Chondrocyte (in vitro differentiated cells): ENCODE measurements at places on chromosomes 13 and 19.

GRCh38 chr13:44768775-44769581 is 192.8 kb upstream of the TSC22D1 start:
- DNase-seq = no peak

DNA sequence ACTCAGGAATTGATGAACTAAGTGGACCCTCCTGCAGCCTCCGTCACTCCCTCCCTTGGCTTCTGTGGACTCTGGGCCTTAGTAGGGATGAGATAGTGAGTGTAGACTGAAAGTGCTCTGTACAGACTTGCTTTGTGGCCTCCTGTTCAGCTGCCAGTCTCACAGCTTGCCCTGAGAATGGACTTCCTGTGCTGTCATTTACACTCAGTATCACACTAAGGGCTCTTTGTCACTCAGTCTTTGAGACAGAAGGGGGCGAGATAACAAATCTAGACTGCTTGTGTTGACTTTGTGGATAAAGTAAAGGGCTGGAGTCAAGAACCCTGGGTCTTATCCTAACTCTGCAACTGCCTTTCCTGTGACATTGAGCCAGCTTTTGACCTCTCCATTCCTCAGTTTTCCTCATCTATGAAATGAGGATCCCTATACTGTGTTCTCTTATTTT is 21.0 kb upstream of the SPRY2 start:
- DNase-seq = no peak

DNA sequence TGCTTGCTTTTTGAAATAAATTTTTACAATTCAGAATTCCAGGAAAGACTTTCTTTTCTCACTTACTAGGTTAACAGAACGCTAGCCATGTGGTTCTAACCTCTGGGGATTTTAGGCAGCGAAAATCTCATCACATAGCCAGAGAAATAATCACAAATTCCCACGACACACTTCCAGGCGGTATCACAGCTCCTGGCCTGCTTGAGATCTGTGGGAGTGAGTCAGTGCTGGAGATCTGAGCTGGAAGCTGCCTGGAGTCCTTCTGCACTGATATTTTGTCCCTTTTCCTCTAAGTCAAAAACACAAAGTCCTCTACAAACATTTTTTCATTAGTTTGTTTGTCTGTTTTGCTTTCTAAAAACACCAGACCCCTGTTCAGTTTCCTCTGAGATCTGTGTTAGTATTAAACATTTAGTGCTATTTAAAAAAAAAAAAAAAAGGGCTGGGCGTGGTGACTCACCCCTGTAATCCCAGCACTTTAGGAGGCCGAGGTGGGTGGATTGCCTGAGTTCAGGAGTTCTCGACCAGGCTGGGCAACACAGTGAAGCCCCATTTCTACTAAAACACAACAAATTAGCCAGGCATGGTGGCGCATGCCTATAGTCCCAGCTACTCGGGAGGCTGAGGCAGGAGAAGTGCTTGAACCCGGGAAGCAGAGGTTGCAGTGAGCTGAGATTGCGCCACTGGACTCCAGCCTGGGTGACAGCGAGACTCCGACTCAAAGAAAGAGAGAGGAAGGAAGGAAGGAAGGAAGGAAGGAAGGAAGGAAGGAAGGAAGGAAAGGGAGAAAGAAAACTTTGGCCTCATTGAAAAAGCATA is 12.2 kb upstream of the UBE2L5 start:
- DNase-seq = no peak

DNA sequence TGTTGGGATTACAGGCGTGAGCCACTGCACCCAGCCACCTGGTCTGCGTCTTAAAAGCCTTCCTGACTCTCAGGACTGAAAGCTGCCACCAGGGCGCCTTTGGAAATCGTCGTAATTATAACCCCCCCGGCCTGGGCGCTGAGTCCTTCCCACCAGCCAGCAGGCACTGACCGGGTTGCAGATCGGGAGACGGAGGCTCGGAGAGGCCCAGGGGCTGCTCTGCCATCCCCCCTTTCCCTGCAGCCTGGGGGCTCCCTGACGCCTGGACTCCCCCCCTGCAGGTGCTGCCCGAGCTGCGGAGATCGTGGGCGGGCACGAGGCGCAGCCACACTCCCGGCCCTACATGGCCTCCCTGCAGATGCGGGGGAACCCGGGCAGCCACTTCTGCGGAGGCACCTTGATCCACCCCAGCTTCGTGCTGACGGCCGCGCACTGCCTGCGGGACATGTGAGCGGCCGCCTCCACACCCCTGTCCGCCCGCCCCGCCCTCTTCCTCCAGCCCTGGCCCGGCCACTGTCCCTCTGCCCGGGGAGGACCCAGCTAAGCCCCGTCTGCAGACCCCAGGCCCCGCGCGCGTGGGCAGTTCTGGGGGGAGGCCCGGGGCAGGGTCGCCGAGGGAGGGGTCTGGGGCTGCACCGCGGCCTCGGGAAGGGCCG is 2.5 kb downstream of the PRTN3 start:
- no peak for DNase-seq

- DNase-seq = no peak
Observed at GRCh38 chr13:31278869-31279268, 79.1 kb downstream of the B3GLCT start.

DNA sequence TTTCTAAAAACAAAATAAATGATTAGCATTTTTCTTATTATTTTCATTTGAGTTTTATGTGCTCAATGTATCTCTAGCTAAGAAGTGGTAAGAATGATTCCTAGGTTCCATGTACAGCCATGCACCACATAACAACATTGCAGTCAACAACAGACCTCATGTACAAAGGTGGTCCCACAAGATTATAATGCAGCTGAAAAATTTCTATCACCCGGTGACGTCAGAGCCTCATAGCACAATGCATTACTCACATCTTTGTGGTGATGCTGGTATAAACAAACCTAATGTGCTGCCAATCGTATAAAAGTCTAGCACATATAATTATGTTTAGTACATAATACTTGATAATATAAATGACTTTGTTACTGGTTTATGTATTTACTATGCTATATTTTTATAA is 120.5 kb downstream of the SLC7A1 start:
- no peak for DNase-seq

- no peak for DNase-seq
Observed at GRCh38 chr19:15508035-15508710, at the start of gene CYP4F22. Gene CYP4F22 (plus strand): TSS chr19:15508525. CDS start chr19:15525337, 16,812 bp downstream.

- DNase-seq = no peak
Observed at GRCh38 chr13:109209526-109209925, 576.9 kb downstream of the IRS2 start.

DNA sequence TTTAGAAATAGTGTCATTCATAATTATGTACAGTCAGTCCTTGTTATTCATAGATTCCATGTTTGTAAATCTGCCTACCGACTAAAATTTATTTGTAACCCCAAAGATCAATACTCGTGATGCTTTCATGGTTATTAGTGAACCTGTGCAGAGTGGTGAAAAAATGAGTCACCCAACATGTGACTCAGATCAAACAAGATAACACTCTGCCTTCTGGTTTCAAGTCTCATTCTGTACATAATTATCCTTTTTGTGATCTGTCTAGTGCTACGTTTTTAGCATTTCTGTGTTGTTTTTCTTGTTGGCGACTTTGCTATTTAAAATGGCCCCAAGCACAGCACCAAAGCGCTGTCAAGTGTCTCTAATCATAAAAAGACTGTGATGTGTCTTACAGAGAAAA is 274.7 kb downstream of the SUCLA2 start:
- no peak for DNase-seq

GRCh38 chr13:28047757-28048388 is 52.5 kb downstream of the FLT3 start:
- no peak for DNase-seq

GRCh38 chr19:23776507-23777205 is 18.0 kb upstream of the ZNF681 start:
- DNase-seq = no peak

- DNase-seq = no peak
Observed at GRCh38 chr13:45368571-45368970, 27.6 kb upstream of the TPT1 start.
